ENCODE measurements at places on chromosomes 7 and 10.

DNA sequence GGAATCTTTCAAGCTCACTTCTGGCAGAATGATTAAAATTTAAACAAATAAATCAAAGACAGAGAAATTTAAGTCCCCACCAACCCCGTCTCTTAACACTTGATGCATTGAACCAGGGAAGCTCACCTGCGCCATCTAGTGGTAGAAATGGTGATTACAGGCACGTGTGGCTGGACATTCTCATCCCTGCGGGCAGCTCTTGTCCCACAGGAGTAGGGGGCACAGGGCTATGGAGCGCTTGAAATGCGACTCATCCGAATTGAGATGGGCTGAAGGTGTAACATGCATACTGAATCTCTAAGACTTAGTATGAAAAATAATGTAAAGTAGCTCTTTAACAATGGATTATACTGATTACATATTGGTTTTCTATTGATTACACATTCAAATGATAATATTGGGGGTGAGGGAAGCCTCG is 24.8 kb upstream of the SLIT1 start:
- peak; percentile 82 for DNase-seq

GRCh38 chr10:114311023-114311422 is 72.0 kb downstream of the VWA2 start:
- DNase-seq, result no peak

DNA sequence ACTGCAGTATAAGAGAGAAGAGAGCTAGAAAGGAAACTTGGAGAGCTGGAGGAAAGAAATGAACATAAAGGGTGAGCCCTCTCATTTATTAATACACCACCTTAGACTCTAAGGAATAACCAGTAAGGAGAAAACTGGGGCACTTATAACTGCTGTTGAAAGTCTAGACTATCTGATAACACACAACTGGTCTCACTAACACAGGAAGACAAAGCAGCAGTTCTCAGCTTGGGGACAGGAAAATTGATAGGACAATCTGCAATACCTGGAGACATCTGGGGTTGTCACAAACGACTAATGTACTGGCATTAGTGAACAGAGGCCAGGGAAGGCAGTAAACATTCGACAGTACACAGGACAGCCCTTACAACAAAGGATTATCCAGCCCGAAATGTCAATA is 6.8 kb downstream of the ELMO1 start:
- DNase-seq, result no peak

DNA sequence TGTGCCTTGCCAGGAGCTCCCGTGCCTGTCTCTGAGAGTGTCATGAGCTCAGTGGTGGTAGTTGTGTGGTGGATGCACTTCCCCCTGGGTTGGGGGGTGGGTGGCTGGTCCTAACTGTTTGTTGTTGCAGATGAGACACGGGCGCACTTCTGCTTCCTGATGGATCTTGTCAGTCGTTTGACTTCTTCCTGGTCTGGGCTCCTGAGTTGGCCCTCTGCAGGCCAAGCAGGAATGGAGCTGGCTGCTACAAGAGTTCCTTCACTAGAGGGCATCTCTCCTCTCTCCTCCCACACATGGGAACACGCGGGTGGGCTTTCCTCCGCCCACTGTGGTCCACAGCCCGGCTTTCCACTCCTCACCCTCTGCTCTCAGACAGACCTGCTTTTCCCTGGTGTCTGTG is 82.0 kb downstream of the BMS1 start:
- DNase-seq, result peak; percentile 13

GRCh38 chr10:113359655-113360054 is 193.2 kb upstream of the HABP2 start:
- DNase-seq, result no peak

GRCh38 chr7:148964483-148965267 is 63.6 kb downstream of the PDIA4 start:
- no peak for DNase-seq

DNA sequence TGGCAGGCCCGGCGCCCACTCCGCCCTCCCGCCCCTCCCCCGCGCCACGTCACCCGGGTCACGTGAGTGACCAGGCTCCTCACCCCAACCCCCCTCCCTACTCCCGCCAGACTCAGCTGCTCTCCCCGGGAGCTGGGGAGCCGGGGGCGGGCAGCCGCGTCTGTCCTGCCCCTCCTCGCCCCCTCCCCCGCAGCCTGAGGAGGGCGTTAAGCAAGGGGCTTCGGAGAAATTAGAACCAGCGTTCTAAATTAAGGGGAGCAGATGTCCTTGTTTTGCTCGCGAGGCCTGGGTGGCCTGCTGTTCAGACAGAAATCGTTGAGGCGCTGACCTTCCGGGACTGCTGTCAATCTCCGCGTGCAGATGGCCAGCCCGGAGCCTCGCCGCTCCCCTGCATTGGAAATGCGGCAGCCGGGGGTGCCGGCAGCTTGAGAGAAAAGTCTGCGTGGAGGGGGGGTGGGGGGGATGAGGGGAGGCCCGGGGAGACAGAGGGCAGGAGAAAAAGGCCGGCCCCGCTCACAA is 102.2 kb upstream of the ZNF438 start:
- DNase-seq, result peak; percentile 71

DNA sequence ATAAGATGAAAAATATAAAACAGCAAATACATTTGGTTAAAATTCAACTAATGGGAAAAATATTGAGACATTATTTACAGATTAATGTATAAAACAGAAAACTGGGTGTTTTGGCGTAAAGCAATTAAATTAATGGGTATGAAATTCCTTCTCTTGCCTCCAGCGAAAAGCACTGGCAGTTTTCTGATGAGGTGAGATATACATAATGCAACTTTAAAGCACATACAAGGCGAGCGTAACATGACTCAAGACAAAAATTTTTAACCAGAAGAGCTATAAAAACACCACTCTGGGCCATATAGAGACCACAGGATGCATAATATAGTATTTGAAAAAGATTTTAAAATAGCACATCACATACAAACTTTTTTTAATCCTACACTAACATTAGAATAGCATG is 120.6 kb downstream of the ODAD2 start:
- no peak for DNase-seq

DNA sequence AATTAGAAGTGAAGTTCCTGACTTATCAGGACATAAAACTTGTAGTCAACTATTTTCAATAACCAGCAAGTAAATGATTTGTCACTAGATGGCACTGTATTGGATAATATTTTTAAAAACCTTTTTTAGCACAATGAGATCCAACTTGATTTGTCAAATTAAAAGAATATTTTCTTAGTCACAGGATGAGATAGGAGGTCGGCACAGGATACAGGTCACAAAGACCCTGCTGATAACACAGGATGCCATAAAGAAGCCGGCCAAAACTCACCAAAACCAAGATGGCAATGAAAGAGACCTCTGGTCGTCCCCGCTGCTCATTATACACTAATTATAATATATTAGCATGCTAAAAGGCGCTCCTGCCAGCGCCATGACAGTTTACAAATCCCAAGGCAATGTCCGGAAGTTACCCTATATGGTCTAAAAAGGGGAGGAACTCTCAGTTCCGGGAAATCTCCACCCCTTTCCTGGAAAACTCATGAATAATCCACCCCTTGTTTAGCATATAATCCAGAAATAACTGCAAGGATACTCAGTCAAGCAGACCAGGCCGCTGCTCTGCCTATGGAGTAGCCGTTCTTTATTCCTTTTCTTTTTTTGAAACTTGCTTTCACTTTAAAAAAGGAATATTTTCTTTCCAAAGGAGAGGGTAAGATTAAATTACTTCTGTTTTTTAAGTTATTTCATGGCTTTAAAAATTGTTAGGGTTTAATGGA is 255.7 kb upstream of the MKLN1 start:
- peak; percentile 91 for DNase-seq

DNA sequence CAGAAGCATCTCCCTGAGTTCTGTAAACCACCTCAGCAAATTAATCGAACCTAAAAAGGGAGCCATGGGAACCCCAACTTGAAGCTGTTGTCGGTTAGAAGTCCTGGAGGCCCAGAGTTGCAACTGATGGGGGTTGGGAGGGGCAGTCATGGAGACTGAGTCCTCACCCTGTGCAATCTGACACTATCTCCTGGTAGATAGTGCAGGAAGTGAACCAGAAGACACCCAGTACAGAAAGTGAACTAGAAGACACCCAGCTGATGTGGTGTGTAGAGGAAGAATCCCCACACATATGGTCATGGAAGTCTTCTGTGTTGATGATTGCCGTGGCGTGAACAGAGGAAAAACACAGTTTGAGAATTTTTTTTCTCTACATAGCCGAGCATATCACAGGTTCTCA is 58.8 kb upstream of the SRRM3 start:
- no peak for DNase-seq

GRCh38 chr10:79266084-79266483 is 81.2 kb upstream of the PPIF start:
- DNase-seq, result peak; percentile 16

DNA sequence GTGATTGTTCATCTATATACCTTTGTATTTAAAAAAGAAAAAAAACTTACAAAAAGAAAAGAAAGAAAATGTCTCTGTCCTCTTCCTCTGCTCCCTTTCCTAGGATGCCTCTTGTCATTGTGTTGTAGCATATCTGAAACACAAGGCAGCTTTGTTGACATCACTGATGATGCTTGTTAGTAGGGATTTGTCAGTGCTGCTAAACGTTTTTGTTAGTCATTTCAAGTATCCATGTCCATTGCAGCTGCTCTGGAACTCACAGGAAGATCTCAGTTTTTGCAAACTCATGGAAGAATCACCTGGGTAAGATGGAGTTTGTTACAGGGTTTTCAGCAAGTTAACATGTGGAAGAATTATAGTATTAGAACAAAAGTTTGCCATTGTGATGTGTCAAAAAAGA is 123.6 kb downstream of the CCSER2 start:
- DNase-seq, result peak; percentile 32

DNA sequence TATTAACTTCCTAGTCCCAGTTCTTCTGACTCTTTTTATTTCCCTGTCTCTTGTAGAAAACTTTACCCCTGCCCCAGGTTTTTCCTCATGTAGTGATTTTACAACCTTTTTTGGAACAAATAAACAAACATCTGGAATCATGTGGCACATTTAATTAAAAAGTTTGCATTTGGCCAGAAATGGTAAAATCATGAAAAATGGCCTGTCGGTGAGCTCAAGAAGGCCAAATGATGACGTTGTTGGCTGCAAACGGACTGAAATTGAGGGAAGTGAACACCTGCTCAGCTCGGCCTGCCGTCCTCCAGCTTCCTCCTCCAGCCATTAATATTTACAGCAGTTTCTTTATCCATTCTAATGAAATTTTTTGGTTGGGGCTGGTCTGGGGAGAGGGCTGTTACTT is 902.8 kb downstream of the LRMDA start:
- DNase-seq, result no peak

DNA sequence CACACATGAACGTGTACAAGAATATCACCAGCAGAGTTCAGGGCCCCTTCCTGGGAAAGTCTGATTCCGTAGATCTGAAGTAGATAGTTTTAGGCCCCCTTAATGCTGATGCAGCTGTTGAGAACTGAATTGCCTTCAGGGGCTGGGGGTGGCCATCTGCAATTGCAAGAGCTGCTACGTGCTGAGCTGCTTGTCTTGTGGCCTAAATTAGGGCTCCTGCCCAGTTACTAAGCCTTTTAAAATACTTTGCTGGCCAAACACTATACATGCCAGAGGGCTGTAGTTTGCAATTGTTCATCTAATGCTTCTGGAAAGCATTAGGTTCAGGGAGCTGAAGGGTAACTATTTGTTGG is 71.7 kb downstream of the TMEM178B start:
- no peak for DNase-seq

DNA sequence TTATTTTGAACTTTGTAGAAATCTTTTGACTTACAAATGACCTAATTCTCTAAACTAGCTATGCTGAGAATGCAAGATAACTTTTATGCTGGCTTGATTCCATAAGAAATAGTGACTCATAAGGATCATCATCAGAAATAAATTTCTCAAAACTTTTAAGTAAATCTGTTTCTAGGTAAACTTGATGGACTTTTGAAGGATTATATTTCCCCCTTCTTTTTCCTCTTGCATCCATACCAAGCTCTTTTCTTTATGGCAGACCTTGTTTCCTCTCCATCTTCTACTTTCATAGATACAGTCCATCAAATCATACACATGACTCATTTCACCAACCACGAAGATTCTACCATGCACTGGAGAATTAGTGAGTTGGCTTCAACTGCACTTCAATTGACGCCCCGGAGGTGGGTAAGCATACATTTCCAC is 336.3 kb downstream of the KCNMA1 start:
- peak; percentile 65 for DNase-seq

DNA sequence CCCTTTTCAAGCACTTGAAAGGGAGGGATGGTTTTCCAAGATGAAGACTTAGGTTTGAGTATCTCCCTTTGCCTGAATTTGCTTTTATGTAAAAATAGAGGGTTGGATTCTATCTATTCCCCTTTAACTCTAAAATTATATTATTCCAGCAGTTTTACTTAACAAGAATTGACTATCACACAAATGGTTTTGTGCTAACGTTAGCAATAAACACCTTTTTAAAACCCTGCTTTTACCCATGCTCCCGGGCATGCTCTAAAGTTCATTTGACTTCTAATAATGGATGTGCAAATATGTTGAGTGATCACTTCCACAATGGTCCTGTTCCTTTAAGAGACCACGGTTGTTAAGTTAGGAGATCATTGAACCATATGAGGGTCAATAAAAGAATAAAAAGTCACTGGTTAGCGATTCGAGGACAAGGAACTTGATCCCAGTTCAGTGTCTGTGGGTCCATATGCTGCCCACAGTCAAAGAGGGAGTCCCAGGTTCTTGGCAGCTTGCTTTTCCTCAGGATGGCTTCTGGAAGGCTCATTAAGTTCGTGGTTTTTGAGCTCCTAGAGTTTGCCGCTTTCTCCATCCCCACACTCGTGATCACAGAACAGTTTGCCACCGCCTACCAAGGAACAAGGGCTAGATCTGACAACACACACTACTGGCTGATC is at the start of gene TMEM236:
Gene TMEM236, plus strand, starts transcription at position 421 of the 665 bp plus-strand sequence. Its CDS starts 95 bp downstream, at position 516.
- no peak for DNase-seq

- DNase-seq, result peak; percentile 64
Observed at GRCh38 chr7:116231949-116232348, 21.6 kb downstream of the TES start.

DNA sequence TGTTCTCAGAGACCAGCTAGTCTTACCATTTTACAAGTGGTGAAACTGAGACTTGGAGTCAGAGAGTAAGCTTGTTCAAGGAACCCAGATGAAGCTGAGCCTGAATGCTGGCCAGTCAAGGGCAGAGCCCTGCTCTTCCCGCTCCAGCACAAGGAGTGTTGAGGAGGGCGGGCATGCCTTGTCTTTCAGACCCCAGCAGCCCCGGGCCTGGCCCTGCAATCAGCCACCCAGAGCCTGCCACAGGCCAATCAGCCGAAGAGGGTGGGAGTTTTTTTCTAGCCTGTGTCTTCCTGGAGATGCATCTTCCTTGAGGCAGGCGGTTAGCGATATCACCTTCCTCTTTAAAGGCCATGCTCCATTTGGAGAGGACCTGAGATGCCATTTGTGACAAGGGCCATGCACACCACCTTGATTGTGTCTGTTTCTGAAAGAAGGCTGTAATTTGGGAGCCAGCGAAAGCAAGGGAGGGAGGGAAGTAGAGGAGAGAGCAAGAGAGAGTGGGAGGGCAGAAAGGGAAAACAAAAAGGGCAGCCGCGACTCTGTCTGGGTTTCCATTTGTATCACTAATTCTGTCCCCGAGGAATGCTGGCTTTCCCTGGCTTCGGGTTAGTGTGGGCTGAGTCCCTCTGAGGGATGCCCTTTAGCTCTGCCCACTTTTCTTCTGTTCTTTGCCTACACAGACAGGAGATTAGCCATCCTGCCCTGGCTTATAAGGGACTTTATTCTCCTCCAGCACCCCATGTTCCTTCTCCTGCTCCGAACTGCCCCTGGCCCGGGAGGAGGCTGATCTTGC is 8.0 kb downstream of the CDH23 start:
- DNase-seq, result no peak

- DNase-seq, result no peak
Observed at GRCh38 chr10:29539412-29539811, 95.4 kb downstream of the SVIL start.

- DNase-seq, result peak; percentile 71
Observed at GRCh38 chr10:75400771-75401568, 594 bp downstream of the ZNF503 start.

GRCh38 chr7:25569765-25570164 is 341.5 kb upstream of the NPVF start:
- no peak for DNase-seq
